ENCODE measurements at places on chromosomes 3 and 15.
A peak's percentile ranks its signal among the peaks of the same experiment; 100 is the strongest.

DNA sequence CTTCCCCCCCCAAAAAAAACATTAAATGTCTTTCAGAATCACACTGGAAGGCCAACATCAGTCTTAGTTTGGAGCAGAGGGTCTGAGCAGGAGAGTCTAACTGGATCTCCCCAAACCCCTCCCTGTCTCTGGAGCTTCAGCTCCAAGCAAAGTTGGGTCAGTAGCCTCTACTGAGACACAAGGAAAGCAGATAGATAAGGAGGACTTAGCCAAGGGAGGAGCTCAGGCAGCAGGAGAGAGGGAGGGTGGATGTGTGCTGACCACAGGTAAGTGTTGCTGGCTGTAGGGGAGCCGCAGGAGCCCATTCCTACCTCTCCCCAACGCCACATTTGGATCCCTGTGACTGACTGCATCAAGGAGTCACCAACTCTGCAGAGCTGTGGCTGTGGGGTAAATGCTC lies 7.0 kb downstream of the PLCB2 start:
- DNase-seq: no peak

DNA sequence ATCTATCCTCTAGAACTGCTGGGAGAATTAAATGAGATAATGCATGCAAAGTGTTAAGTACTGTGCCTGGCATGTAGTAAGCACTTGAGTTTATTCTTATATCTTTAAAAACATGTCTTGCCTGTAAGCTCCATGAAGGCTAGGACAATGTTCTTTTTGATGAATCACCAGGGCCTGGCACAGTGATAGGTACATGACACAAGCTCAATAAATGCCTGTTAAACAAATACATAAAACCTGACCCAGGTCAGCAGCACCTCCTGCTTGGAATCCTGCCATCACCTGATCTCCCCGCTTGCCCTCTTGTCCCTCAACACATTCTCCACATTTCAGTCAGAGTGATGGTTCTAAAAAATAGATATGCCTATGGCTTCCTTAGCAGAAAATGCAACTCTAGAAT lies 186.8 kb downstream of the CHST2 start:
- peak; percentile 8 for DNase-seq

DNA sequence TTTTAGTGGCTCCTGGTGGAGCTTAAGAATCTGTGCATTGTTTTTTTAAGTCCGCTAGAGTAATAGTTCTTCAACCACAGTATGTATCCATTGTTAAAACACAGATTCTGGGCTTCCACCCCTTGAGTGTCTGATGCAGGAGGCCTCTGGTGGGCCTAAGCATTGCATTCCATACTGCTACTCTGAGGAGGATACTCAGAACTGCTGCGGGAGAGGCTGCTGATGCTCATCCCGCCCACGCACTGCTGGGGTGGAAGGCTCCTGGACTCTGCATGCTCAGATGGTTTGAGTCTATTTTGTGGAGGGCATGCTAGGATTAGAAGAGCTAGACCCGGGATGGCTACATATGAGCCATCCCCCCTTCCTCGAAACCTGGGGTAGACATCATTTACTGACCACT lies 74.4 kb downstream of the THSD4 start:
- no peak for DNase-seq

GRCh38 chr3:196440696-196441095 lies 8.5 kb upstream of the UBXN7 start:
- DNase-seq: no peak

DNA sequence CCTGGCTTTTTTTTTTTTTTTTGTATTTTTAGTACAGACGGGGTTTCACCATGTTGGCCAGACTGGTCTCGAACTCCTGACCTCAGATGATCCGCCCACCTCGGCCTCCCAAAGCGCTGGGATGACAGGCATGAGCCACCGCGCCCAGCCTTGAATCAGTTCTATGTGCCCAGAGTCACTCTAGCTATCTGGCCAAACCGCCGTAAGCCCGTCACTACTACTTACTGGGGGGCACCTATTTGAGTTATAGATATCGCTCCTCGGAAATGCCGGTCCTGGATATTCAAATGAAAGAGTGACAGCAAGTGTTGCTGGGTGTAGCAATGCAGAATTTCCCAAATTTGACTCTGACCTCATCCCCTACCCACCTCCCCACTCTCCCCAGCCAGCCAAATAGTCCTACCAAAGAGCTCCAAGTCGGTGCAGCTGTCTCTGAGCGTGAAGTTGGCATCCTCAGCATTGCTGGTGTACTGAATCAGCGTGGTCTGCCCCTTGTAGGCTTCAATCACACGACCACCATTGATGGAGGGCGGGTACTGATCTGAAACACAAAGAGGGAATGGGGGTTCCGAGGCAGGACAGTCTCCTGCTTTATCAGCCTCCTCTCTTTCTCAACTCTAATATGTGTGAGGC lies 38.1 kb downstream of the MUC20 start:
- no peak for DNase-seq

- DNase-seq: peak; percentile 25
These were observed 120.7 kb upstream of the LINGO1 start for GRCh38 chr15:77753281-77753873.

DNA sequence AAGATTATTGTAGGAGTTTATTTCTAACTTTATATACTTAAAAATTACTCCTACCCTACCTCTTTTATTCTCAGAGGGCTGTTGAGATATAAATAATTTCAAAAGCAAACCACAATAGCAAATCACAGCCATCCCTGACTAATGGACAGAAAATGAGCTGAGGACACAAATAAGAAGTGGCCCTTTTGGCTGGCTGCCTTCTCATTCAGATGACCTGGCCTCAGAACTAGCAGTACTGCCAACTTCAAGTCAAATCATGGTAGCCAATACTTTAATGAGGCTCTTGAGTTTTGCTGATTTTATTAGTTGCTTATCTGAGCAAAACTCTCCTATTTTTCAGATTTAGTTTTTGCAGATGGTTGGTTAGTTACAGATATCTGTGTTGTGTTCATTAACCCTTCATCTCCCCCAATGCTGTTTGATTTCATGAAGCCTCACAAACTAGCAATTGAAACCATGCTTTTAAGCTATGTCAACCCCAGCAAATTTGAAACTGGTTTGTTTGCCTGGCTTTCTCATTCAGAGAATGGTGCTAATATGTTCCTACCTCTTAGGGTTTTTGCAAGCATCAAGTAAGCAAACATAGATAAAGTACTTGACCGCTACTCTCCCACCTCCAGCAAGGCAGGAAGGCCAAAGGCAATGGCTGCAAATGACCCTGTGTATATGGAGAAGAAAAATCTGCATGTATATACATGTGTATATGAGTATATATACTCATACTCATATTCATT lies 73.4 kb upstream of the HACD2 start:
- DNase-seq: peak; percentile 62

All from amniotic epithelial cell (primary cell).